ENCODE measurements at places on chromosomes 12 and 14.

GRCh38 chr14:20807304-20808161, 4.9 kb upstream of the RNASE1 start:
- no peak for DNase-seq

GRCh38 chr12:124814741-124815613, 48.7 kb downstream of the SCARB1 start:
- DNase-seq, result peak; percentile 54

- peak; percentile 81 for DNase-seq
Observed at GRCh38 chr14:33764876-33765650, 185.8 kb downstream of the EGLN3 start.

GRCh38 chr12:47813511-47814196, 6.0 kb downstream of the HDAC7 start:
- DNase-seq, result no peak

- DNase-seq, result no peak
Observed at GRCh38 chr12:85278598-85279448, 1.2 kb upstream of the ALX1 start.

GRCh38 chr12:131250028-131250950, 296.6 kb downstream of the ADGRD1 start:
- DNase-seq, result peak; percentile 22

- no peak for DNase-seq
Observed at GRCh38 chr12:90808568-90808967, 146.4 kb downstream of the CCER1 start.

- DNase-seq, result no peak
Observed at GRCh38 chr14:63297372-63298063, 21.2 kb downstream of the GPHB5 start.

DNA sequence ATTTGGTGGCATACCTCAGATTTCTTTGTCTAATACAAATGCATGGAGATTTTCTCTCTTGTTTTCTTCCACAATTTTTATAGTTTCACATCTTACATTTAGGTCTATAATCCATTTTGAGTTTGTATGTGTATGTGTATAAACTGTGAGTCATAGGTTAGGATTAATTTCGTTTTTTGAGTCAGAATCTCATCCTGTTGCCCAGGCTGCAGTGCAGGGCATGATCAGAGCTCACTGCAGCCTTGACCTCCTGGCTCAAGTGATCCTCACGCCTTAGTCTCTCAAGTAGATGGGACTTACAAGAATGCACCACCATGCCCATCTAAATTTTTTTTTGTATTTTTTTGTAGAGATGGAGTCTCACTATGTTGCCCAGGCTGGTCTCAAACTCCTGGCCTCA, 71.6 kb downstream of the OTOGL start:
- no peak for DNase-seq

GRCh38 chr12:2016862-2017545, 12.7 kb upstream of the DCP1B start:
- DNase-seq, result no peak

Measured in NCI-H524 (cell line).